ENCODE measurements at places on chromosomes 3 and 15. TPM values are rescaled to one million over a fixed set of nuclear protein-coding genes. Genes with fewer than 3 reads are reported as not detected.
A peak's percentile ranks its signal among the peaks of the same experiment; 100 is the strongest.

Gene ST8SIA2
- total RNA-seq: 6.8 TPM

Gene KCNMB2
- total RNA-seq: 4.5 TPM

Gene RASL12
- total RNA-seq: 12.0 TPM

Gene MFAP1
- 21.9 TPM for total RNA-seq

Gene HES1
- 30.3 TPM for total RNA-seq

Gene CASR
- not detected for total RNA-seq

Gene TERC
- total RNA-seq: 3.6 TPM

Gene LNP1
- 2.5 TPM for total RNA-seq

DNA sequence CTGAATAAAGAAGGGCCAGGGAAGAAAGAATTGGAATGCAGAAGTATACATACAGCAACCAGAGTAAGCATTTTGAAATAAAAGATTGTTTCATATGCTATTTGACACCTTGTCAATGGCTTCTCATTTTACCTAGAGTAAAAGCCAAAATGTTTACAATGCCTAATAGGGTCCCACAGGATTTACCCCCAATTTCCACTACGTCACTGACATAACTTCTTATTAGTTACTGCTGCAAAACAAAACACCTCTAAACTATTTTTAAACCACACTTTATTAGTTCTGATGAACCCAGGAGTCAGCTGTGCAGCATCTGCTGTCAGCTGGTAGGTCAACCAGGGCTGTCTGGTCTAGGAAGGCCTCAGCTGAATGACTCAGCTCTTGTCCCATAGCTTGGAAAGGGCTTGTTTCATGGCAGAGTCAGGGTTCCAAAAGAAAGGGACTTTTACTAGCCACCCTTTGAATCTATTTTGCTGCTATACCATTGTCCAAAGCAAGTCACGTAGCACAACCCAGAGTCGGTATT is 945.1 kb downstream of the EPHA3 start:
- DNase-seq: peak; percentile 20

DNA sequence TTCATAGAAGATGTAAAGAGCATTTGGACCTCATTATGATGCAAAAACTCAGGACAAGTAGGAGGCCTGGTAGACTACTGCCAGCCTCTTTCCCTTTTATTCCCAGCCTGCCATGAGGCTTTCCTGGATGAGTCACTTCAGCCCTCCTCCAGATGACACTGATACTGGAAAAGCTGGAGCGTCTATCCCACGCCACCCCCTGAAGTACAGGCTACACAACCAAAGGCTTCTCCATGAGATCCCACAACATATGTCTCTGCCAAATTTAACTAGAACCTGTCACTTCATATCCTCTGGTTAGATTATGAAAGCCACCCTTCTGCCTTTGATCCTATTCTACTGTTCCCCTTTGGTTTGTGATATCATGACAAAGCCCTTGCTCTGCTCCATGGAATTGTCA is 56.1 kb upstream of the CPNE4 start:
- no peak for DNase-seq

GRCh38 chr3:44280631-44281030 is 38.9 kb downstream of the TOPAZ1 start:
- no peak for DNase-seq

- no peak for DNase-seq
These were observed 3.9 kb upstream of the SAMD7 start for GRCh38 chr3:169907476-169907875.

Measured in heart left ventricle (tissue), 16 donors.